NCI-H345 (cell line): ENCODE measurements at places on chromosomes 3 and 15.

GRCh38 chr3:169515132-169515531 is 148.4 kb downstream of the MECOM start:
- DNase-seq: no peak

- peak; percentile 28 for DNase-seq
Measured at GRCh38 chr15:91549581-91549980, 303.9 kb upstream of the SLCO3A1 start.

- DNase-seq: no peak
Measured at GRCh38 chr15:31346367-31347066, 19.9 kb downstream of the KLF13 start.

- DNase-seq: peak; percentile 47
Measured at GRCh38 chr3:88113311-88114162, 36.2 kb upstream of the C3orf38 start.

DNA sequence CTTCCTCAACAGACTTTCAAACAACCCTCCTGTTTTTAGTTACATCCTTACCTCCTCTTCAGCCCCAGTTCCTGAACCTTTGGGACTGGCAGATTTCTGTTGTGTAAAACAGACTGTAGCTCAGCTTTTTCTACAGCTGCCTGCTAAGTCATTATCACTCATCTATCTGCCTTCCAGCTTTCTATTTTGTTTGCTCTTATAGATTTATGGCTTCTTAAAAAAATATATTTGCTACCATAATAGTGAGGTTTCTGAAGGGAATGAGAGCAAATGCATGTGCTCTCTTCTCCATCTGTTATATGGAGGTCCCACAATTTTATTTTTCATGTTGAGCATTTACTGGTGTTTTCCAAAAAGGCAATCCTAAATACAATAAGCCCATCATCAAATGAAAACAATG is 18.2 kb upstream of the GJD2 start:
- DNase-seq: no peak

DNA sequence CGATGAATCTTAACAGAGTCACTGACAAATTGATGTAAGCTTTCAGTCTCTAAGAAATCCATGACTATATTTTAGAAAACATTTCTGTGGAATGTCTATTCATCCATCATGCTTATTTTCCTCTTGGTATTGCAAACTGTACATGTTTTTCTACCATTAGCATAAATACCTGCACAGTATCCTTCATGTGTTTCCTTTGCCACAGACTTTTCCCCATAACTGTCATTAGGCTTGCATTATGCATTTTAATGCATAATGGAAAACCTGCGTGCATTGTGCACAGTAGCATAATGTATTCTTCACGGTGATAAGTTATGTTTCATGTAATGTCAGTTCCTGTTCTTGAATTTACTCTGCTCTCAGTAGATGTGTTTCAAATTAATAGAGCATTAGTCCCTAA is 403.1 kb upstream of the EPHA3 start:
- DNase-seq: no peak

- DNase-seq: no peak
Measured at GRCh38 chr15:45645026-45645980, 10.5 kb downstream of the SQOR start.

DNA sequence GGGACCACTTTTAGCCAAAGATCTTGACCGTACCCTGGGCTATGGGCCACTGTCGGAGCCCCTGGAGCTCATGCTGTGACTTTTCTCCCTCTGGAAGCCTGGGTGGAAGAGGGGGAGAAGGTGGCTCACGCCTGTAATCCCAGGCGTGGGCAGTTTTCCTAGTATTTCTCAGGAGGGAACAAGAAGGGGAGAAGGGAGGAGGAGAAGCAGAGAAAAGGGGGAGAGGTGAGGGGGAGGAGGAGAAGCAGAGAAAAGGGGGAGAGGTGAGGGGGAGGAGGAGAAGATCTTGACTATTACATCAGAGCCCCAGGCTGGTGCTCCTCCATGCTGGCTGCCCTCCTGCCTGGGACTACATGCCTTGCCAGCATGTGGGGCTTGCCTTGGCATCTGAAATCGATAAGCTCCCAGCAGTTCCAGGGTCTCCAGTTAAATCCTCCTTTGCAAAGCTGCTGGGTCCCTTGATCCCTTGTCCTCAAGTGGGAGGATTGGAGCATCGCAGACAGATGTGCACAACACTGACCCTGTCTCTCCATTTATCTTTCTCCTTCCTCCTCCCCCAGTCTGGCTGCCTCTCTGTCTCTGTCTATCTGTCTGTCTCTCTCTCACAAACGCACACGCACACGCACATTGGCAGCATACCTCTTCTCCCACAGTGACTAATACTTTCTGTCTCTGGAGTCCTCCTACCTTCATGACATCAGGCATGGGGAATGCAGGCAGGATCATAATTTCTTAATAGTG is 41.6 kb downstream of the MRAS start:
- DNase-seq: no peak

- no peak for DNase-seq
Measured at GRCh38 chr15:29925227-29926082, 103.2 kb upstream of the TJP1 start.

GRCh38 chr3:36295296-36295695 is 85.0 kb upstream of the STAC start:
- no peak for DNase-seq

DNA sequence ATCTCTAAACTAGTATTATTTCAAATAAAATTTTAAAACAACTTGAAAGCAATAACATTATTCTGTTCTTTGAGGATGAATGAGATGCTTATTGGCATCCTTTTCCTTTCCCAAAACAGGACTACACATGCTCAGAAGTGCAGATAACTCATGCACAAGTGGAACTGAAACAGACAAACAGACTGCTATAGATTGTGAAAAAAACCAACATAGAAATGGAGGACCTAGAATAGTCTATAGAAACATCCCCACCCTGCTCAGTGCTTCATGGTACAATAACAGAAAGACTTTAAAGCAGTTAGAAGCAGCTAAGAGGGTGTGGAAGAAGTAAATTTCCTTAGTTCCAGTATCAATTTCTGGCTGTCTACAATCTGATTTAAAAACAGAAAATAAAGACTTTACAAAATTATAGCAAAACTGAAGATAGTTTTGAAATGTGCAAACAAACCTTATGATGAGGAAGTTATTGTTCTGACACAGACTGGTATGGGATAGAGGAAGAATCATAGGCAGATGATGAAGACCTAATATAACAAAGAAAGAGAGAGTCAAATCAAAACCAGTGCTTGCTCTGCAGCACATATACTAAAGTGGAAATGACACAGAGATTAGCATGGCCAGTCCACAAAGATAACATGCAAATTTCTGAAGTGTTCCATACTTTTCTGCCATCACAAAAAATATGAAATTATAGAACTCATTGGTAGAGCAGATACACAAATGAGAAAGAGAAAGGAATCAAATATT is 1025.4 kb downstream of the SQOR start:
- no peak for DNase-seq
